ENCODE measurements at places on chromosomes 2 and 18.

GRCh38 chr2:30148850-30149249 lies 2.0 kb downstream of the YPEL5 start:
- no peak for DNase-seq

- DNase-seq, result no peak
These were observed 23.3 kb downstream of the KCTD18 start for GRCh38 chr2:200486529-200486928.

DNA sequence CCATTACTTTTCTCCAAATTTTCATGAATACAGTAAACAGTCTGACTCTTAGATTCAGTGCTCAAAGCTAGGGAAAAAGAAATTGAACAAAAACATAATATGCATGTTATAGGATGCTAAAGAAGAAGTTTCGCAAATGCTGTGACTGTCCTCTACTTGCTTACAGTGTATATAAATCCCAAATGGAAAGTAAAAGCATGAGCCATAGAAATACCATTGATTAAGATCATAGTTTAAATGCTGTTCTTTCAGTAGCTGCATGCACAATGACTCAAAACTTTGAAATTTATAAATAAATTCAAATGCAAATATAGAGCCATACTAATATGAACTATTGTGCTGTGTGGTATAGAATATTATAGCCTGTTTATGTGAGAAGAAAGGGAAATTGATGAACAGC lies 1113.9 kb upstream of the ACVR2A start:
- no peak for DNase-seq

GRCh38 chr2:43612944-43613343 lies 17.1 kb upstream of the THADA start:
- no peak for DNase-seq

- no peak for DNase-seq
These were observed 11.8 kb downstream of the CELF4 start for GRCh38 chr18:37553633-37554398.

DNA sequence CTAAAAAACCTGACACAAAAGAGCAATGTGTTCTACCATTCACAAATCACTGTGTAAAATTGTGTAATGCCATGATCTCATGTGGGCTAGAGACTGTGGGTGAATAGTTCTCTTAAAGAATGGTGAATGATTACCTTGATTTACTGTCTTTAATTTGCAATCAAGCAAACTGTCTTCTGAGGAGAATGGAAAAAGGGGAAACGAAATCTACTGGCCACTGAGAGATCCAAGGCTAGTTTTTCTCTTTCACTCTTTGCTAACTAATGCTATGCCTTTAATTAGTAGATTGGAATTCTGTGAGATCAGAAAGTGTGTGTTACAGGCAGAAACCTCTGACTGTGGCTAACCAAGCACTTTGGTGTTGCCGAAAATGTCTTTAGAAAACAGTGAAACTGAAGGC lies 422.7 kb downstream of the TGIF1 start:
- DNase-seq, result no peak

DNA sequence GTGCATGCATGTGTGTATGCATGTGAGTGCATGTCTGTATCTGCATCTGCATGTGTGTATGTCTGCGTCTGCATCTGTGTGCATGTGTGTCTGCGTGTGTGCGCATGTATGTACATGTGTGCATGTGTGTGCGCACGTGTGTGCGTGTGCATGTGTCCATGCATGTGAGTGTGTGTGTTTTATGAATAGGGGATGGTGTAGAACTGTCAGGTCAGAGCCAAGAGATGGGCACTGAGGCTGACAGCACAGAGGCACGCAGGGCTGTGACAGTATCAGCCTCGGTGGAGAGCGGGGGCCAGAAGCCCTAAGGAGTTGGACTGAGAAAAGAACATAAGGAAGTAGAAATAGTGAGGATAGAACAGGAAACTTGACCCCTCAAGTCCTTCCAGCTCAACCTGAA lies 494.0 kb upstream of the MYT1L start:
- DNase-seq, result no peak

DNA sequence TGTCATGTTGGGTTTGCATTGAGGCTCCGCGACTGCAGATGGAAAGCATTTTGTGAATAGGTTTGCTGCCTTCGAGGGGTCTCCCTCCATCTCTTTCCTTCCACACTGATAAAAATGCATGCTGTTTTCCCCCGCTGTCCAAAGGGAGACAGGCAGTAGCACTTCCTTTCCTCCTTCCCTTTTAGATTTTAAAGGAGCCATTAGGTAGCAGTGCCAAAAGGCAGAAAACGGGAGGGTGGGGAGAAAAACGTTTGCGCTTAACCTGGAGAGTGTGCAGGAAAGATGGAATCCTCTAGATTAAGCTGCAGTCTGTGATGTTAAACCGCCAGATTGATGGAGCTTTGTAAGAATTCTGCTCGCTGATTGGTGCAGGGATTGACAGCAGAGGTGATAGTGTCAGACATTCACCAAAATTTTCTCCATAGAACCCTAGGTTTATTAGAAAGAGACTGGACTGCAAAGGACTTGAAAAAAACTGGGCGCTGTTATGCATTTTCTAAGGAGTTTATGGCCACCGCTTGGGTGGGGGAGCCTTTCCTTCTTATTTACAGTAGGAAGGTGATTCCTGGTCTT lies 688 bp downstream of the MAPRE2 start:
- no peak for DNase-seq

- no peak for DNase-seq
These were observed 248.2 kb upstream of the CDH20 start for GRCh38 chr18:61085036-61085435.

DNA sequence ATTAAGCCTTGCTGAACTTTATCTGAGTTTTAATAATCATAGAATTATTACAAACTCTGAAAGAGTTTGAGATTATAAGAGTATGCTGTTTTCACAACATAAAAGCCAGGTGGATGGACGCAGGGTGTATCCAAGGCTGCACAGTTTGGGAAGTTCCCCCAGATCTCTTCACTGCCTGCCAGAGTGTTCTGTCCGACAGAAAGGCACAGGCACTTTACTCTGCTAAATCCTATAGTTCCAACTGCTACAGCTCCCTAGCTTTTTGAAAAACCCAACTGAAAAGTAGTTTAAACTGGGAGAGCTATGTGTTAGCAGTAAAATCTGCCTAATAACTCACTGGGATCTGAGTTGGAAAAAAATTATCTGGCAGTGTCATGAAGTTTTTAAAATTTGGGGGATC lies 38.0 kb downstream of the MFSD6 start:
- DNase-seq, result no peak

DNA sequence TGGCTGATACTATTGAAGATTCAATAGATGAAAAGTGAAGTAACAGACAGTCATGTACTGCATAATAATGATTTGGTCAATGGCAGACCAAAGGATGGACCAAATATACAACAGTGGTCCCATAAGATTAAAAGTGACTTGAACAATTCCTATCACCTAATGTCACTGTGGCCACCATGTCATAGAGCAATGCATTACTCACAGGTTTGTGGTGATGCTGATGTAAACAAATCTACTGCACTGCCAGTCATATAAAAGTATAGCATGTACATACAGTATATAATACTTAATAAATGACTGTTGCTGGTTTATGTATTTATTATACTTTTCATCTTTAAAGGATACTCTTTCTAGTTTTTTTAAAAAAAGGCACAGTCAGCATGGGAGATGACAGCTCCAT lies 99.9 kb downstream of the USP34 start:
- DNase-seq, result no peak

GRCh38 chr18:75090336-75090735 lies 118.6 kb downstream of the PTGR3 start:
- no peak for DNase-seq

- no peak for DNase-seq
These were observed 270.5 kb upstream of the MEIS1 start for GRCh38 chr2:66164470-66164869.

DNA sequence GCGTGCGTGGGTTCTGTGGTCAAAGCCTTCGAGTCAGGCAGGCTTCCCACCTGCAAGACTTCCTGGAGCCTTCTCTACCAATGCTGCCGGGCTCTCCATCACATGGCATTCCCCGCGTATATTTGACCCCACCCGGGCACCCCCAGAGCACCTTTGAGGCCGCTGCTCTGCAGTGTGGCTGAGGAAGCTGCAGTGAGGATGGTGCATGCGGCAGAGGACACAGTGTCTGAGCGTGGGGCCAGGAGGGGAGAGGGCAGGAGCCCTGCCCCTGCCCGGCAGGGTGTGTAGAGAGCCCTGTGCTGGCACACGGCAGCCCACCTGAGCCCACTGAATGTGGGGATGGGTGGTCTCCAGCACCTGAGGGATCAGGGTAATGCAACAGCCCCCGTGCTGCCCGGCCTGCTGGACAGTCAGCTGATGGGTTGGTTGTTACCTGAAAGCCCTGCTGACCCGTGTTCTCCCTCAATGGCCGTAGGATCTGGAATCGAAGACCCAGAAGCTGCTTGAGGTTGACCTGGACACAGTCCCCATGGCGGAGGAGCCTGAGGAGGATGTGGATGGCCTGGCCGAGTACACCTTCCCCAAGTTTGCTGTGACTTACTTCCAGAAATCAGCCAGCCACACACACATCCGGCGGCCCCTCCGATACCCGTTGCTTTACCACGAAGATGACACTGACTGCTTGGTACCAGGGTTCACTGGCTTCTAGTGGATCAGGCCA lies 36.8 kb upstream of the GPR17 start:
- no peak for DNase-seq

DNA sequence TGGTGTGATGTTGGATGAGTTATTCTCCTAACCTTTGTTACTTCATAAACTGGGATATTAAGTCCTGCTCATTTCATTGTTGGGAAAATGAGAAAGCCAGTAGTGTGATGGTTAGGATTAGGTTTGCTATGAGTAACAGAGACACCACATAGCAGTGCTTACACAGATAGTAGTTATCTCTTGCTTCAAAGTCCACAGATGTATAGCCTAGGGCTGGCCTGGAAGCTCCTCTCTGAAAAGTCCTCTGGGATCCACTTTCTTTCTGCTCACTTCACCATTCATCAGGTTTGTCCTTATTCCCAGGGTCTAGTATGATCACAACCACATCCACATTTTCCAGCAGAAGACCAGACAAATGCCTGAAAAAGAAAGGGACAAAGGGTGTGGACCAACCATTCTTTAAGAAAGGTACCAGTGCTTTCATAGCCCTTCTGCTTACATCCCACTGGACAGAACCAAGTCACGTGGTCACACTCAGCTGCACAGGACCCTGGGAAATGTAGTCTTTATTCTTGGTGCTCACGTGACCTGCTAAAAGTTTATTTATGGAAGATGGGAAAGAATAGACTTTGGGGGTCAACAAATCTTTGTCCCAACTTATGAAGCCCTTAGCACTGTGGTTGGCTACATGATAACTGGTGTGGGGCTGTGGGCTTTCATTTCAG lies 108.9 kb downstream of the INSIG2 start:
- no peak for DNase-seq

GRCh38 chr2:234425639-234426603 lies 71.0 kb downstream of the ARL4C start:
- peak; percentile 73 for DNase-seq

DNA sequence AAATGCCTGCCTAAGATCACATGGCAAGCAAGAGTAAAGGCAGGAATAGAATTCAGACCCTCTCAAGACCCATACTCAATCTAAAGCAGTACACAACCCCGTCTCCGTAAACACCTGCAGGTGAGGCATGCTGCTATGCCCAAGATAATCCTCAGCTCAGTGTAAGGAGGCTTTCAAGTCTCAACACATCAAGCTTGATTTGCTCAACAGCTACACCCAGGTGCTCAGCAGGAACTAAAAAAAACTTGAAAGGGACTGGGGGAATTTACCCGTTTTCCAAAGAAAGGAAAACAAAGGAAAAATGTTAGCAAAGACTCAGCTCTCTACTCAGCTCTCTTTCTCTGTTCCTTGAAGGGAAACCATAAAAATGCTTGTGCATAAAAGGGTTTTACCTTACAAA lies 301.8 kb downstream of the C1D start:
- no peak for DNase-seq

GRCh38 chr2:109128048-109128615 lies 873 bp upstream of the SH3RF3 start:
- peak; percentile 47 for DNase-seq

Data from effector CD4-positive, alpha-beta T cell (primary cell).